ENCODE measurements at places on chromosomes 7 and 10.
A peak's percentile ranks its signal among the peaks of the same experiment; 100 is the strongest.

DNA sequence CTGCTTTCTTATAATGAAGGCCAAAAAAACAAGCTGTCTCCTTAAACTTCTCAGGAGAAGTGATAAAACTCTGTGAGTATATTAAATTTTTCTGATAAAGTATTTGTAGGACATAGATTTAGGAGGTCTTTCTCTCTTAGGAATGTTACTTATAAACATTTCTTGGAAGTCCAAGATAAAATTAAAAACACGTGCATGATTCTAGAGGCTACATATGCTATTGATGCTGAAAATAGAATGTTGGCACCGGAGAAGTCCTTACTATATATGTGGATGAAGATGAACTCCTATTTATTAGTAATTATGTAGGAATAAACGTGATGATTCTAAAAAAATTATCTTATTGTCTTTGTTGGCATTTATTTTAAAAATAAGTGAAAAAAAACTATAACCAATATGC lies 241.3 kb upstream of the LRRTM3 start:
- DNase-seq, result no peak

DNA sequence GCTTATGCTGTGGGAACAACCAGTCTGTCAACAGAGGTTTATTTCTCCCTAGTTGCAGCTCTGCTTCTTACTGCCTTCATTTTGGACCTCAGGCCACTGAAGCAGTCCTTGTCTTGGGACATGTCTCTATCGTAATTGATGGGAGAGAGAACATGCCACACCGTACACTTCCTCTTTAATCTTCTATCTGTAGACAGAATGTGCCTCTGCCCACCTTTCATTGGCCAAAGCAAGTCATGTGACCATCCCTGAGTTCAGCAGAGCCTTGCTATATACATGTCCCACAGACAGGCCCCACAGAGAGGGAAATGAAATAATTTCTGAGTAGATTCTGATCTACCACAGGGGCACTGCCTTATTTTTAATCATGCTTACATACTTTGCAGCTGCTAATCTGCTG lies 98.0 kb downstream of the KCND2 start:
- no peak for DNase-seq

DNA sequence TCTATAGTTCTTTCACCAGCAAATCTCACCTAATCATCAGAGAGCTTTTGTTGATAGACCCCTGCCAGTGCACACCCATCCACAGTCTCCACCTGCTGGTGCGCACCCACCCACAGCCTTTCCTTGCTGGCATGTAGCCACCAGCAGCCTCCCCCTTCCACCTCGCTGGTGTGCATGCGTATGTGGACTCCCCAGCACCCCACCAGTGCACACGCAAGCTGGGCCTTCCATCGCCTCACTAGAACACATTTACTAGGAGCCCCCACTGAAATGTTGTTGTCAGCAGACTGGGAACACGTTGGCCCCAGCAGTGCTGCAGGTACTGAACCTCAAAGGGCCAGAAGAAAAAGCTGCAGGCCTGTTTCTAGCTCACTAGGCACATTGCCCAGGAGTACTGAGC lies 104.9 kb upstream of the ZWINT start:
- DNase-seq, result no peak

GRCh38 chr7:155815332-155816191 lies 3.3 kb upstream of the SHH start:
- peak; percentile 48 for DNase-seq

GRCh38 chr10:24518981-24519597 lies 204.6 kb downstream of the ARHGAP21 start:
- peak; percentile 54 for DNase-seq

- no peak for DNase-seq
Observed at GRCh38 chr10:71980181-71981014, 16.2 kb downstream of the CHST3 start.

- DNase-seq, result no peak
Observed at GRCh38 chr7:4621396-4621795, 60.7 kb upstream of the FOXK1 start.

GRCh38 chr10:124955243-124955642 lies 13.3 kb downstream of the ZRANB1 start:
- DNase-seq, result no peak

GRCh38 chr7:155467846-155468784 lies 10.2 kb downstream of the EN2 start:
- DNase-seq, result no peak

DNA sequence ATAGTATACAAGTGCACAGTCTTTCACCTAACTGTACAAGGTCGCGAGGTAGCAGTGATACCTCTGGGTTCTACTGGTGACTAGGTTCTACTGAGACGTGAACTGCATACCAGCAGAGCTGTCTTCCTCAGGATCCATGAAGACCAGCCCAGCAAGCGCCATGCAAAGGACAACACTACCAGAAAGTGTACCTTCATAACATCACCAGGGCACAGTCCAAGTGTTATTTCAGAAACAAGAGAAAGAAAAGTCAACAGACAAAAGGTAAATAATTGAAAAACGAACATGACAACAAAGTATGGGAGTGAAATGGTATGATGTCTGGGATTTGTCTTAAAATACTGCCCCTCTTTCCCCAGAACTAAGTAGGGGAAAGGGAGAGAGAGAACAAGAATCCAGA lies 141.1 kb upstream of the ASAH2 start:
- no peak for DNase-seq

DNA sequence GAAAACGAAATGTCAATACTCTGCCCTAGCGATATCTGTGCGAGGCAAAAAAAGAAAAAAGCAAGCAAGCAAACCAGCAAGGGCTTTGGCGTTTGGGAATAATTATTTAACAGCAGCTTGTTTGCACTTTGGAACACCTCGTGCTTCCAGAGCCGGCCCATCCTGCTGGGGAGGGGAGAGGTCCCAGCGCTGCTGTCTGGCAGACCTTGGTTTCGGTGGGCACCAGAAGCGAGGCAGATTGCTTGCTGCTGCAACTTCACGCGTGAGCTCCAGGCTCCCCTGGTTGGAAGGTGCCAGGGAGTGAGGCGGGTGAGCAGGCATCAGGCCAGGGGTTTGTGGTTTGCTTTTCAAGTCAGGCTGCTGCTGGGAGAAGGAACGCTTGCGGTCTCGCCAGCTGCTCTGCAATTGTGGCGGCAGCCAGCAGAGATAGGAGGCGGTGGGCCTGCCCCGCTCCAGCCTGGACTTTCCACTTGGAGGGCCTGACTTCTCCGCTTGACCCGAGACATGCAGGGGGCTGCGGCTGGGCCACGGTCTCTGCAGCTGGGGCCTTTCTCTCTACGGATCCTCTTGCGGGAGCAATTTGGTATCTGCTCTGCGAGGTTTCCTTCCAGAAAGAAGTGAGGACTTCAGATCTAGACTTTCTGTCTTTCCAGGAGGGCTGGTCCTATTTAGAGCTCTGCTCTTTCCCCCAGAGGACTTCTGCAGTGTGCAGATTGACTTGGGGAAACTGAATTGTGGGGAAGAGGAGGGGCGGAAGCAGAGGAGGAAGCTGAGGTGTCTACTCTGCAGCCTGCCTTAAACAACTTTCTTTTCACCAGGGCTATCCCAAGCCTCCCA lies 131.4 kb downstream of the PRPF18 start:
- peak; percentile 77 for DNase-seq

- DNase-seq, result peak; percentile 74
Observed at GRCh38 chr7:29622335-29623265, 59.0 kb downstream of the PRR15 start.

DNA sequence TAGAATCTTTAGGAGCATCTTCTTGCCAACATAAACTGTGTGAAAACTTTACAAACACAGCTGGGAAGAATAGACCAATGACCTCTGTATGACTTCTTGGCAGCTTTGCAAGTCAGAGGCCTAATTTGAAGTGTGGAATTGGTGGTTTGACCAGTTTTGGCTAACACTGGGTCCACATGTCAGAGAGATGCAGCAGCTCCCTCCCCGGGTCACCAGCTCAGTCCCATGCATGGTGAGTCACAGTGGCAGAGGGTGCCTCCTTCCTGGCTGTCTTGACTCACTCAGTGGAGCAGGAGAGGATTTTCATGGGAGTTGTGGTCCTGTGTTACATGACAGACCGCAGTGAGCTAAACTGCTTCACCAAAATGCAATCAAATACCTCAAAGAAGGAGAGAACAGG lies 8.2 kb upstream of the STARD3NL start:
- peak; percentile 41 for DNase-seq

DNA sequence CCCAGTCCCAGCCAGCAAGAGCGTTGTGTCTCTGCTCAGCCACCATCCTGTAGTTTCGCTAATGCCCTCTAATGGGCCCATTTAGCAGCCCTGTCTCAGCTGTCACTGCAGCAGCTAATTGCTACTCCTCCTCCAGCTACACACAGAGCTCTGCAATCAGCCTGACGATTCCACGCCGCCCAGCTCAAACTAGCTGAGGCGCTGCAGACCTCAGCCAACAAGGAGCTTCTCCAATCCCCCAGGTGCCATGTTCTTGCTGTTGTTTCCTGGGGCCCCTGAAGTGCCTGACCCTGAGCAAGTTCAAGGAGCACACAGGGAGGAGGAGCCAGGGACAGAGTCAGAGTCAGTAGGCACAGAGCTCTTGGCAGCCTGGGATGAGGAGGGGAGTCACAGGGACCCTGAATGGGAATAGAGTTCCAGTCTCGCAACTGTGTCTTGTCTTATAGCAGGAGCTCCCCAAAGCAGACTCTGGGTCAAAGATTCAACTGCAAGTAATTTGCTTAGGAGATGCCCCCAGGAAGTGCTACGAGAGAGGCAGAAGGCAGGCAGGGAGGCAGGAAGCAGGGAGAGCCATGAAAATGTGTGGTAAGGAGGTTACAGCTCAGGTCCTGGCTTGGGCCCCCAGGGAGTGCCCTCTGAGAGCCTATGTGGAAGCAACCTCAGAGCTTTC lies 135.8 kb upstream of the UNC5B start:
- no peak for DNase-seq

DNA sequence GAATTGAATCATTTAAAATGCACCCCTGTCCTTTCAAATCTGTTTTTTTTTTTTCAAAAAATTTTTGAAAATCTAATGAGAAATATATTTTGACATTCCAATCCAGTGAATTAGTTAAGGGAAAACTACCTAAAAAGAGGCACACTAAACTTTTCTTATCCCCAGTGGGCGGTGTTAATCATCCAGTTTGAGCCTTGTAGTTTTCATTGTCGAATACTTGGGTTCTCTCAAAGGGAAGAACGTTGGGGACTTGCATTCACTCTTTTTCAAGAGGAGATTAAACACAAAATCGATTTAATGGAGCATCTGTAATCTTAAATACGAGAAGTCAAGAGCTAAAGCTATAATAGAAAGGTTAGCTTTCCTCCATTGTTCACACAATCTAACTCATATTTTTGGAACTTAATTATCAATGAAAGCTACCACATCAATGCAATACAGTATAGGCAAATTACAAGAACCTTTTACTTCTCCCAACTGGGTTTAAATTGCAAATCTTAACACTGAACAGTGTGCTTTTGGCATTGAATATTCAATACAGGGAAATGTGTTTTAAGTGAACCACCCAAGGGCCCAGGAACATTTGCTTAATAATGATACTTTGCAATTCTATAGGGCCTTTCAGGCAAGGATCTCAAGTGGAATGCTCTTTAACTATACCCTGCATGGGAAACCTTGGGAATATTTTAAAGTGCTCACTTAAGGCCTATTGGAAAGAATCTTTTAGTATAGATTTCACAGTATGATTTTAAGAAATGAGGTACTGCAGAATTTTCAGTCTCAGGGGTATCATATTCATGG lies 13.1 kb upstream of the SP8 start:
- no peak for DNase-seq

DNA sequence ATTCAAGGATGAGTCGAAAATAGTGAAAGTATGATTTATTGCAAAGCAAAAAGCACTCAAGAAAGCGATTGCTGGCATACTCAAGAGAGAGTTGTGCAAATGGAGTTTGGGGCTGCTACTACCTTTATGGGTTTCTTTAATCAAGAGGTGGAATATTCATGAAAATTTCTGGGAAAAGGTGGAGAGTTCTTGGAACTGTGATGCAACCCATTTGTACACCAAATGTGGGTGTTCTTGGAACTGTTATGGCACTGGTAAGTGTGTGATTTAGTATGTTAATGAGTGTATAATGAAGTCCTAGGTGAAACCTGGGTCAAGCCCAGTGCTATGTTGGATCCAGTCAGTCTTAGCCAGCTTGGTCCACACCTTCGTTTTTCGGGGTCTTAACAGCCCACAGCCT lies 3.4 kb upstream of the VOPP1 start:
- DNase-seq, result no peak

- DNase-seq, result no peak
Observed at GRCh38 chr10:93620925-93621324, 8.6 kb downstream of the PDE6C start.

- DNase-seq, result no peak
Observed at GRCh38 chr7:42549866-42550485, 313.0 kb upstream of the GLI3 start.

GRCh38 chr7:137816696-137817320 lies 30.0 kb downstream of the DGKI start:
- DNase-seq, result peak; percentile 1

DNA sequence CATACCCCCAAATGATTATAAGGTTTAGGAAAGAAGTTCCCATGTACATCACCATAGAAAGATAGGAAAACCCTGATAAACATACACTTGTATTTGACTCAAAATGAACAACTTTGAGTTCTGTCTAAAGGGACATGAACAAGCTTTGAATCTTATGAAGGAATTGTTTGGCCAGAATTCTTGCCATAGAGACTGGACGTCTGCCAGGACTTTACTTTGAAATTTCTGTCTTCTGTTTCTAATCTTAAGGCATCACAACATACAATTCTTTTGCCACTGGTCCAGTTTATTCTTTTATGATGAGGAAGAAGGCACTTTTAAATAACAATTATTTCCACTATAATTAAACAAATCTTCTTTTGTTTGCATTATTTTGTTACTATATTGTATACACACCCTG lies 26.2 kb upstream of the CYP26C1 start:
- DNase-seq, result no peak

DNA sequence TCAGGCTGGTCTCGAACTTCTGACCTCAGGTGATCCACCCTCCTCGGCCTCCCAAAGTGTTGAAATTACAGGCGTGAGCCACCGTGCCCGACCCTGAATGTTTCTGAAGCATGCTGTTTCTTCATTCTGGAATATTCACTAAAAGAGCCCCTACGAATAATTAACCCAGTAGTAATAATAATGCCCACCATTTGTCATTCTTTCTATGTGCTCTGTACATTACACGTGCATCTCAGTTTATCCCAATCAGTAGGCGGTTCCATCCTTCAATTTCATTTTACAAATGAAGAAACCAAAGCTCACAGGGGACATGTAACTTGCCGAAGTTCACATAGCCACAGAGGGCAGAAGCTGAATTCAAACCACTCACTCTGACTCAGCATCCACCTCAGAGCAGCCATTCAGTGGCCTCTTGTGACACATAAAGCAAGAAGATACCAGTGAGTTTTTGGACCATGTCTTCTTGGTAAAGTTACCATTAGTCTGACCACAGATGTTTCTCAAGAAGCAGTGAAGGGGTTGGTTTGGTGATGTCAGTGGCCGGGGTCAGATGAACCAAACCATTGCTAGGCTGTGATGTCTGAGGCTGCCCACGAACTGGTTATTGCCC lies 71.9 kb upstream of the DUSP5 start:
- peak; percentile 96 for DNase-seq

- DNase-seq, result no peak
Observed at GRCh38 chr7:70585071-70585470, 546.9 kb upstream of the GALNT17 start.

DNA sequence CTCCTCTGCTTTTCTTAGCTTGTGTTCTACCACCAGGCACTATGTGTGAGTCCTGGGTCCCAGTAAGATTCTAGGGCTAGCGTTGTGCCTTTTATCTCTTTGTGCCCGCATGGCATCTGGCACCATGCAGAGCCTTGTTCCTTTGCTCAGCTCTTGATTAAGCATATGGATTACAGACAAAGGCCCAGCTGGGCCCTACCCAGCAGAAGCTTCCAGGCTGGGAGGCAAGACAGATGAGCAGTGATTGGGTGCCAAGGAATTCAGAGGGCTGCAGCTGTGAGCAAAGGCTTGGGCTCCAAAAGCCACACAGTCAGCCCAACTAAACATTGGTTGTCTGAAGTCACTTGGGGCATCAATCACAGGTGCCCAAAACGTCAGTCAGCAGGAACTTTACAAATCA lies 2.0 kb downstream of the ACSM6 start:
- no peak for DNase-seq
